ENCODE measurements at places on chromosomes 11 and 22.

DNA sequence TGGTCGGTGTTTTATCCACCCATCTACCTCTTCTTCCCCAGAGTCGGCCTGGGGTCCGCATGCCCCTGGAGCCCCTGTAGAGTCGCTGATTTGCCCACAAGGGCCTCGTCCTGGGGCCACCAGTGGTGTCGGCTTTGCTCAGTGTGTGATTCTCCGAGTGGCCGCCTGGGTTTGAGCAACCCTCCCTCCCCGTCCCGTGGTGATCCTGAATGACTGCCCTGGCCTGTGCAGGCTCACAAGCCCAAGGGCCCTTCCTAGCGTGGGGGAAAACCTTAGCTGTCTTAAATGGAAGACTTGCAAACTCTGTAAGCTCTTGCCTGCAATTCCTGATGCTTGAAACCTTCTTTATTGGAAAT, 128.3 kb downstream of the OSBP2 start:
- H3K4me3 ChIP-seq = no peak overlapping the region
- H3K4me1 ChIP-seq = peaks cover 10% of the 10 kb centered on the region
- no peaks in the 10 kb centered on the region for H3K36me3 ChIP-seq
- peaks cover 16% of the 10 kb centered on the region for H3K27me3 ChIP-seq
- no peak for DNase-seq

DNA sequence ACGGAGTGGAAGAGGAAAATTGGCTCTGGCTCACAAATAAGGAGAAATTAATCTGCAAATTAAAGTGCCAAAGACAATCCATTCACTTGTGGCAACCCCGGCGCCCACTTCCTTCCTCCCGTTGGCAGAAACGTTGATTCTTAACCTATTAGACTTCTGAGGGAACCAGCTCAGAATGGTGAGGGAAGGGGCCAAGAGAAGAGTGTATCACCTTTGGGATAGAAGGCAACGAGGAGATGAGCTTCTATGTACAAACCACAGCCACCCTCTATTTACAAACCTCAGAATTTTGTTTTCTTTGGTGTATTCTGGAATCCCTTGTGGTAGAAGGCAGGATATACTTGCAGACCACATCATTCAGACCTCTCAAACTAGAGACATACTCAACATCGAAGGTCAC, 1.1 kb downstream of the MB start:
- peak; percentile 14 for DNase-seq
- no peaks in the 10 kb centered on the region for H3K4me1 ChIP-seq
- no peaks in the 10 kb centered on the region for H3K27me3 ChIP-seq
- no peak overlapping the region for H3K27ac ChIP-seq

DNA sequence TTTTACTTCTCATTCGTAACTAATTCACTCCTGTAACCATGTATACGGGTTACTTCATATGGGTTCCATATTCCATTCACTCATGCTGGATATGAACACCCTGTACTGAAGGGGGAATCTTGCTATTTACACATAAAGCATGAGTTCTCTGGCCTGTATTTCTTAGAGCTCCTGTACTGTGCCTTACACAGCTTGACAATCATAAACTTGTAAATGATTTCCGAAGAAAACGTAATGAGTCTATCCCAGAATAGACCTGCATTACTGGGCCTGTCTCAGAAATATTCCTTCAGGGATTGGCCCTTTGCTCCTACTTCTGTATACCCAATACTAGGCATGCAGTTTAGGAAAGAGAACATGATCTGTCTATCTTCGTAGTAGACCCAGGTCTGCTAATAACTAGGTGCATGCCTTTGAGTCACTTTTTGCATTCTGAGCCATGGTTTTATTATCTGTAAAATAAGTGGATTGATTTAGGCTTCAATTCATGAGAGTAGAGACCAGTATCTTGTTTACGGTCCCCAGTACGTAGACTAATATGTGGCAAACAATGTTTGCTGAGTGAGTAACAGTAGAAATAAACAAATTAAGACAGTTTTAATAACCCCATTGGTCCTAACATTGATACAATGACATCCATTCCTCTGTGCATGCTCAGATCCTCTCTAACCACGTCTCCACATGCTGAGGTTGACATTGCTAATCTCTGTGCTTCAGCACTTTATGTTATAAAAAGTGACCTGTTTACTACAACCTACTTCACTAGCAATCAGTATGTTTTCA, 1.2 kb downstream of the CCDC34 start:
- no peak for DNase-seq
- no peaks in the 10 kb centered on the region for H3K36me3 ChIP-seq

DNA sequence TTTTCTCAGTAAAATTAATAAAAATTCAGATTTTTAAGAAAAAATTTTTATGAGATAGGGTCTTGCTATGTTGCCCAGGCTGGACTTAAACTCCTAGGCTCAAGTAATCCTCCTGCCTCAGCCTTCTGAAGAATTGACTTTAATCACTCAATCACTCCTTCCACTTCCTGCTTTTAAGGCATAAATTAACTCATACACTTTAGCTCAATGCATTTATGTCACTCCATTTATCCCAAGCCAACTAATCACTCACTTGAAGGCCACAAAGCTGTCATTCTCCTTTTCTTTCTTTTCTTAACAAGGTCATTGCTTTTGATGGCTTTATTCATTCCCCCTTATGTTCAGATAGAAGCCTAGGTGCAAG, 877 bp downstream of the ALG9 start:
- no peak for DNase-seq
- peaks cover 31% of the 10 kb centered on the region for H3K36me3 ChIP-seq
- peak overlapping the region; percentile 85 for H3K27ac ChIP-seq
- H3K4me3 ChIP-seq = peak overlapping the region; percentile 87
- no peaks in the 10 kb centered on the region for H3K27me3 ChIP-seq
- H3K4me1 ChIP-seq = peaks cover 11% of the 10 kb centered on the region

- H3K4me1 ChIP-seq = no peaks in the 10 kb centered on the region
- no peaks in the 10 kb centered on the region for H3K27me3 ChIP-seq
- H3K4me3 ChIP-seq = no peak overlapping the region
- no peaks in the 10 kb centered on the region for H3K36me3 ChIP-seq
- no peak for DNase-seq
Observed at GRCh38 chr11:126840975-126841374, 159.6 kb downstream of the KIRREL3 start.

GRCh38 chr22:35308480-35309021, 8.9 kb downstream of the TOM1 start:
- H3K4me3 ChIP-seq = peak overlapping the region; percentile 62
- H3K27me3 ChIP-seq = no peaks in the 10 kb centered on the region
- H3K4me1 ChIP-seq = peaks cover 86% of the 10 kb centered on the region

DNA sequence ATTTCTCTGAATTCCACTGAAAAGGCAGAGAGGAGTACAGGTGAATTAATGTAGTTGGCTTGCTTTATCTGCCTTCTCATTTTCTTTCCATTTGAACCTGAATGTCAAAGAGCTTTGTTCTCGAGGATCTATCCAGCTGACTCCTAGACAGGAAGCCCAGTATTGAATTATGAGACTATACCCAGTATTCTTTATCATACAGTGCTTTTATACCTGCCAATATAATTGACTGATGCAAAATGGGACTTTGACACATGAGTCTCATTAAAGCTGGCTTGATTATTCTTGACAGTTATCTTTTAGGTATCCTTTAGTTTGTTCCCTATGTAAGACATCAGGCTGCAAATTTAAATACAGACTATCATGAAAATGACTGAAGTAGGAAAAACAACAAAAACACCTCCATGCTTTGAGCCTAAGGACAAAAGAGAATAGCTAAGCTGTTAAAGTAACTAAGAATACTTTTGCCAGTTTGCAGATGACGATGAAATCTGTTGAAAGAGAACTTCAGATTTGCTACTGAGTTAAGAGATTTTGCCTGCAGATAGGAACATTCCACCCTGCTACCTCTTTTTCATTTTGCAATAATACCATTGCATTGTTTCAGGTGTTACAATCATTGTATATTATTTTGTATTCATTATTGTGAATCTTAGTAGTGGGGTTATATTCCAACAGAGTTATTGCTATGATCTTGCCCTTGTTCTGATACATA, 117.1 kb downstream of the ENTHD1 start:
- H3K4me1 ChIP-seq = peaks cover 15% of the 10 kb centered on the region
- H3K36me3 ChIP-seq = no peaks in the 10 kb centered on the region
- DNase-seq = no peak
- H3K27ac ChIP-seq = no peak overlapping the region
- no peak overlapping the region for H3K4me3 ChIP-seq
- no peaks in the 10 kb centered on the region for H3K27me3 ChIP-seq

- H3K4me1 ChIP-seq = peaks cover 44% of the 10 kb centered on the region
- H3K27ac ChIP-seq = peak overlapping the region; percentile 91
Observed at GRCh38 chr11:93783765-93784144, 327 bp upstream of the MED17 start.

- no peak overlapping the region for H3K27ac ChIP-seq
- peaks cover 12% of the 10 kb centered on the region for H3K36me3 ChIP-seq
- no peaks in the 10 kb centered on the region for H3K27me3 ChIP-seq
- DNase-seq = no peak
- no peak overlapping the region for H3K4me3 ChIP-seq
- no peaks in the 10 kb centered on the region for H3K4me1 ChIP-seq
Observed at GRCh38 chr22:27927608-27928007, 8.6 kb upstream of the PITPNB start.

GRCh38 chr11:61690706-61691379, 10.7 kb downstream of the DAGLA start:
- no peaks in the 10 kb centered on the region for H3K27me3 ChIP-seq
- H3K4me3 ChIP-seq = no peak overlapping the region
- H3K36me3 ChIP-seq = no peaks in the 10 kb centered on the region
- H3K4me1 ChIP-seq = peaks cover 8% of the 10 kb centered on the region

- H3K4me3 ChIP-seq = no peak overlapping the region
- H3K4me1 ChIP-seq = no peaks in the 10 kb centered on the region
- no peaks in the 10 kb centered on the region for H3K36me3 ChIP-seq
- no peaks in the 10 kb centered on the region for H3K27me3 ChIP-seq
- no peak for DNase-seq
Observed at GRCh38 chr22:27472975-27473374, 328.6 kb downstream of the MN1 start.

GRCh38 chr11:70483917-70484316, 85.6 kb downstream of the CTTN start:
- no peak for DNase-seq
- H3K27ac ChIP-seq = no peak overlapping the region
- H3K36me3 ChIP-seq = no peaks in the 10 kb centered on the region
- no peaks in the 10 kb centered on the region for H3K4me1 ChIP-seq

DNA sequence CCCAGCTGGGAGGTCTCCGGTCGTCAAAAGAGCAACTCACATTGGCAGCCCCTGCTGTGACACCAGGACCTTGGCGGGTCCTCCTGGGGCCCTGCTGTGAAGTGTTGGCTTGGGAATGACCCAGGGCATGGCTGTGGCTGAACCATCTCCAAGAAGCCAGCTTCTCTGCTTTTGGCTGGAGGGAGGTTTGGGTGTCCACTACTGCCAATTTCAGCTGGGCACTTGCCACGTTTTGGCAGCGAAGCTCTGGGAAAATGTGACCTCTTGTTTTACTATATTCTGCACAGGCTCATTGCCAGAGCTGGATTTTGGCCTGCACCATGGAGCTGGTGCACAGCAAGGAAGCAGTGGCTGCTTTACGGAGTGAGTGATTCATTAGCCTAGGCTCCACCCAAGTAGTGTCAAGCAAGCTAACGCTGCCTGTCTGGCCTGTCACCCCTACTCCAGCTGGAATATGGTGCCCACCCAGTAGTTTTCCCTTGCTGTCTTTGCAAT, 24.3 kb upstream of the SMCO4 start:
- no peak overlapping the region for H3K4me3 ChIP-seq
- no peak overlapping the region for H3K27ac ChIP-seq
- peaks cover 5% of the 10 kb centered on the region for H3K27me3 ChIP-seq
- H3K36me3 ChIP-seq = no peaks in the 10 kb centered on the region
- no peak for DNase-seq

- no peaks in the 10 kb centered on the region for H3K36me3 ChIP-seq
- no peaks in the 10 kb centered on the region for H3K4me1 ChIP-seq
- H3K4me3 ChIP-seq = no peak overlapping the region
- no peak overlapping the region for H3K27ac ChIP-seq
- no peak for DNase-seq
Observed at GRCh38 chr11:70111269-70112016, 33.3 kb downstream of the ANO1 start.

GRCh38 chr11:125157118-125157733, 7.3 kb upstream of the PKNOX2 start:
- no peaks in the 10 kb centered on the region for H3K4me1 ChIP-seq
- H3K27ac ChIP-seq = no peak overlapping the region
- peaks cover 21% of the 10 kb centered on the region for H3K27me3 ChIP-seq

DNA sequence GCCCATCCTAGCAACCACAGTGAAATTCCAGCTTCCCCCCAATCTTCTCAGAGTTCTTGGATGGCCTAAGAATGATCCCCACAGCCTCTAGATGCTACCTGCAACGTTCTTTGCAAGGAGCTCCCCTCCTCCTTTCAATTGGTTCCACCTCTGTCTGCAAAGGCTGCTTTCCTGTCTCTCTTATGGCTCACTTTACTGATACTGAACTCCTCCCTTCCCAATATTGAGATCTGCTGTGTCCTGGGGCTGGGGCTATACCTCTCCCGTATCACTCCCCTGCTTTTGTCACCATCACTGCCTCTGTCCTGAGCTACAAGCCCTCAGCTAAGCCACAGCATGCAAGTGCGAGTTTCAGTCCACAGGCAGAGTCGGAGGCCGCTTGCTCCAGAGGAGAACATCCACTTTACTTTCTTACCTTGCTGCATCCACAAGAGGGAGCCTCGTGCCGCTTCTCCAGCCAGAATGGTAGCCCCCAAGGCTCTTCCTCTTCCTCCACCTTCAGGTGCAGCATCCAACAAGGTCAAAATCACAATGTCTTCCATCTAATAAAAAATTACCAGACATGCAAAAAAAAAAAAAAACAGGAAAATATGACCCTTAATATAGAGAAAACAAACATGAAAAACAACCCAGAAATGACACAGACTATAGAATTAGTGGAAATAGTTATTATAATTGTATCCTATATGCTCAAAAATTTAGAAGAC, 48.6 kb upstream of the TMEM45B start:
- H3K27me3 ChIP-seq = no peaks in the 10 kb centered on the region
- H3K27ac ChIP-seq = no peak overlapping the region
- H3K4me3 ChIP-seq = no peak overlapping the region

- DNase-seq = no peak
- peaks cover 8% of the 10 kb centered on the region for H3K4me1 ChIP-seq
- no peaks in the 10 kb centered on the region for H3K36me3 ChIP-seq
- H3K4me3 ChIP-seq = peak overlapping the region; percentile 35
- peaks cover 5% of the 10 kb centered on the region for H3K27me3 ChIP-seq
Observed at GRCh38 chr11:32792111-32792947, 2.1 kb downstream of the CCDC73 start.

- H3K4me1 ChIP-seq = no peaks in the 10 kb centered on the region
- H3K4me3 ChIP-seq = no peak overlapping the region
- DNase-seq = no peak
- no peaks in the 10 kb centered on the region for H3K36me3 ChIP-seq
- no peak overlapping the region for H3K27ac ChIP-seq
- H3K27me3 ChIP-seq = no peaks in the 10 kb centered on the region
Observed at GRCh38 chr11:15947681-15948648, 408.4 kb downstream of the SOX6 start.

- H3K4me1 ChIP-seq = peaks cover 43% of the 10 kb centered on the region
- H3K36me3 ChIP-seq = no peaks in the 10 kb centered on the region
- DNase-seq = peak; percentile 22
- H3K27ac ChIP-seq = peak overlapping the region; percentile 50
- H3K27me3 ChIP-seq = peaks cover 15% of the 10 kb centered on the region
Observed at GRCh38 chr11:120336641-120337354, 585 bp downstream of the ARHGEF12 start.
